ENCODE measurements at places on chromosomes 4 and X.

DNA sequence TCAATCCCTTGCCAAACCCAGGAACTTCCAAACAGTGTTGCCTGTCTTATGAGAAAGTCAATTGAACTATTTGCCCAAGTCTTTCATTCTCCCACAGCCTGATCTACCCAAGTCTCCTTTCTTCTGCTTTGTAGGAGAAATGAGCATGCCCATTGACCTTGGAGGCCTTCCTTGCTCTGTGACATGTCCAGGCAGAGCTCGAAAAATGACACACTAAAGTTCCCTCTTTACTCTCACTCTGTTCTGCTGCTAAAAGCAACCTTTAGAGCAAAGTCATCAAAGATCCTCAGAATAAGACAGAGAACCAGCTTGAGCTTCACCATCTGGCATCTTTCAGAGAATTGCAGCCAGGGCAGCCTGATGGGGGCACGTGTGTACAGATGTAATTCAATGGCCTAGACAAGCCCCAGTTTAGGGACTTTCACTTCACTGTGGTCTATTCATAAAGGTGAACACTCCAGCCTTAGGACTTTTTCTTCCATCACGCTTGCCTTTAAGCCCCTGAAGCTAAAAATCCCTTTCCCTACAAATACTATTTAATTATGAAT, 136.4 kb downstream of the AMELX start:
- no peak for DNase-seq

GRCh38 chr4:10085386-10085785, 31.2 kb downstream of the WDR1 start:
- DNase-seq: no peak

- no peak for DNase-seq
Measured at GRCh38 chrX:12878536-12878935, 11.7 kb downstream of the TLR7 start.

- no peak for DNase-seq
Measured at GRCh38 chr4:101527188-101527587, 179.9 kb upstream of the PPP3CA start.

DNA sequence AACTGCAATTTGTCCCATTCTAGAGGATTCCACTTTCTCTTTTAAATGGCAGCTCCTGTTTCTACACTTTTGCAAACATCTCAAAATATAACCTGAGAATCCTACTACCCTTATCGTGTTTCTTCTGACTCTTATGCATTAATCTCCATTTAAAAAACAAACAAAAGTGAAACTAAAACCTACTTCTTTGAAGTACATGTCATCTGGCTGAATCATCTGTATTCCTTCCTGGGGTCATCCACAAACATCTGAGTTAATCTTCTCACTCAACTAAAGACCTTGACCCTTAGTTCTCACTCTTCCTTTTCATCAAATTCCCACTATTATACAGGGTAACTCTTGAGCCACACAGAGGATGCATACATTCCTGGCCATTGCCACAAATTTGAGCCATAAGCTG, 584.8 kb downstream of the PPARGC1A start:
- no peak for DNase-seq

All from frontal cortex (tissue), 4 donors.